ENCODE measurements at places on chromosomes 12 and 14.

DNA sequence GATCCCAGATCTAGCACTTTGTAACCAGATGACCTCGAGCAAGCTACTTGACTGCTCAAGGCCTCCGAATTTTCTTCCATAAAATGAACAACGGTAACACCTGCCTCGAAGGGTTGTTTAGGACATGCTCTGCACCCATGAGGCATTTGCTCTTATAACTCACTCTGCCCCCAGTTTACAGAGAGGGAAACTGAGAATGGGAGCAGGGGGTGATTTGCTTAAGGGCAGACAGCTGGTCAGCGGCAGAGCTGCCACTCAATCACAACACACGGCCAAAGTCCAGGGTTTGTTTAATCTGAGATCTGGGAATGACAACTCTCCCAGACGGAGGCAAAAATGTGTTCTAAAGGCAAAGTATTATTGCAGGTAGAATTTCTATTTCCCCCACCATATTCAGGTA lies 156.3 kb downstream of the RIMBP2 start:
- no peak for DNase-seq

DNA sequence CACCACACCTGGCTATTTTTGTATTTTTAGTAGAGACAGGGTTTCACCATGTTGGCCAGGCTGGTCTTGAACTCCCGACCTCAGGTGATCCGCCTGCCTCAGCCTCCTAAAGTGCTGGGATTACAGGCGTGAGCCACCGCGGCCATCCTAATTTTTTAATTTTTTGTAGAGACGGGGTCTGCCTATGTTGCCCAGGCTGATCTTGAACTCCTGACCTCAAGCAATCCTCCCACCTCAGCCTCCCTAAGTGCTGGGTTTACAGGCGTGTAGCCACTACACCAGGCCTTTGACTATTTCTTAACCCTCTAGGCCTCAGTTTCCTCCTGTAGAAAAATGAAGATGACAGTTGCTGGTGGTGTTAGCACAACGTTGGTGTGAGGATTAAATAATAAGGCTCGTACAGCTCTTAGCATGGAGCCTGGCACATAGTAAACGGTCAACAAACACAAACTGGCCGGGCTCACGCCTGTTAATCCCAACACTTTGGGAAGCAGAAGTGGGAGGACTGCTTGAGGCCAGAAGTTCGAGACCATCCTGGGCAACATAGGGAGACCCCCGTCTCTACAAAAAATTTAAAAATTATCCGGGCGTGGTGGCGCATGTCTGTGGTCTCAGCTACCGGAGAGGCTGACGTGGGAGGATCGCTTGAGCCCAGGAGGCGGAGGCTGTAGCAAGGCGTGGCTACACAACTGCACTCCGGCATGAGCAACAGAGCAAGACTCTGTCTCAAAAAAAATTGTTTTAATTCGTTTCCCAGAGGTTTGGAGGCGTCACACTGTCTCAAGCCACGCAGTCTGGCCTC lies 979 bp downstream of the DDX54 start:
- no peak for DNase-seq

GRCh38 chr14:48735607-48736006 lies 850.6 kb downstream of the RPS29 start:
- no peak for DNase-seq

GRCh38 chr14:93309427-93309966 lies 23.3 kb downstream of the BTBD7 start:
- no peak for DNase-seq

DNA sequence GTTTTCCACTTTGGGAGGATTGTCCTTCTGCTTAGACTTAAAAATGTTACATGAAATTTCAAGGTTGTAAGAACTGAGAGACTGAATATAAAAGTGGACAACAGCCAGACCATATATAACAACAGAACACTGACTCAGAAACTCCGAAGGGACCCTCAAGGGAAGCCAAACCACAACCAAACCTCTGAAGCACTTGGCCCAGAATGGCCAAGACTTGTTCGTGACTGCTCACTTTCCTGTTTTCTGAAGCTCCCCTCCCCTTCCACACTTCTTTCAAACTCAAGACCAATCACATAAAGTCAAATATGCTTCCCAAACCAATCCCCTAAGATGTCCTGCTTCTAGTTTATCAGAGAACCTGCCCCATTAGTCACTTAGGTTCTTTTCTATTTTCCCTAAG lies 13.7 kb downstream of the OR6J1 start:
- no peak for DNase-seq

DNA sequence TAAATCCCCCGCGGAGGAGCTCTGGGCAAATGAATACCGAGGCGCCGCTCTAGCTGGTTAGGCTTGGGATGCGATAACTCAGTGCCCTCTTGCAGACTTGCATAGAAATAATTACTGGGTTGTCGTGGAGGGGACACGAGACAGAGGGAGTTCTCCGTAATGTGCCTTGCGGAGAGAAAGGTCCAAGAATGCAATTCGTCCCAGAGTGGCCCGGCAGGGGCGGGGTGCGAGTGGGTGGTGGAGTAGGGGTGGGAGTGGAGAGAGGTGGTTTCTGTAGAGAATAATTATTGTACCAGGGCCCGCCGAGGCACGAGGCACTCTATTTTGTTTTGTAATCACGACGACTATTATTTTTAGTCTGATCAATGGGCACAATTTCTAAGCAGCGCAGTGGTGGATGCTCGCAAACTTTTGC lies 2.5 kb upstream of the TBX5 start:
- DNase-seq = no peak

GRCh38 chr12:102691773-102692555 lies 211.6 kb upstream of the IGF1 start:
- no peak for DNase-seq

GRCh38 chr14:34867199-34867598 lies 8.0 kb downstream of the BAZ1A start:
- DNase-seq = no peak

DNA sequence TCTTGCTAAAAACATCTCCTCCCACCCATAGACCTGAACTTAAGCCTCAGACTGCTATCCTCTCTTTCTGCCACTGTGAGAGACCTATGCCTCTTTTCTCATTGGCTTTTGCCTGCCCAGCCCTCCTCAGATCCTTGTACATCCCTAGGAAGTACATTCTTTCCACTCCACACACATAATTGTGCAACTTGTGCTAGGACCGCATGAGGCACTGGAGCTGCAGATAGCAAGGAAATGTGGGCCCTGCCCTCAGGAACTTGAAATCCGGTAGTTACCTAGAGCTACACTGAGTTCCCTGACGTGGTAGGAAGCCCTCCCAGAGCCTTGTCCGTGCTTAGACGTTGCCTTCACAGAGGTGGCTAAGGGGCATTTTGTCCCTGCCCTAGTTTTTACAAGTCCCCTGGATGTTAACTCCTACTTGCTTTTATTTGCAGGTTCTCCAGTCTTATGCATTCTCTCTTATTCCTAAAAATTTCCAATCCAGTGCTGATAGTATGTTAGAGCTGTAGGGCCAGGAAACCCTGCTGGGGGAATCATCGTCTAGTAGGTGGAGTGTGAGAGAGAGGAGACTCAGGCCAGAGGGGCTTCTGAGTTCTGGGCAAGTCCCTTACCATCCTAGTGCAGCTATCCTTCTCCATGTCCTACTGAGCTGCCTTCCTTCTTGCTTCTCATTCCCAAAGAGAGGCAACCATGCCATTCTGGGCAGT lies 41.3 kb downstream of the NTF3 start:
- no peak for DNase-seq

- peak; percentile 82 for DNase-seq
Measured at GRCh38 chr14:100297320-100298300, 8.6 kb downstream of the SLC25A29 start.

- no peak for DNase-seq
Measured at GRCh38 chr14:76919431-76920330, 93.5 kb downstream of the LRRC74A start.

DNA sequence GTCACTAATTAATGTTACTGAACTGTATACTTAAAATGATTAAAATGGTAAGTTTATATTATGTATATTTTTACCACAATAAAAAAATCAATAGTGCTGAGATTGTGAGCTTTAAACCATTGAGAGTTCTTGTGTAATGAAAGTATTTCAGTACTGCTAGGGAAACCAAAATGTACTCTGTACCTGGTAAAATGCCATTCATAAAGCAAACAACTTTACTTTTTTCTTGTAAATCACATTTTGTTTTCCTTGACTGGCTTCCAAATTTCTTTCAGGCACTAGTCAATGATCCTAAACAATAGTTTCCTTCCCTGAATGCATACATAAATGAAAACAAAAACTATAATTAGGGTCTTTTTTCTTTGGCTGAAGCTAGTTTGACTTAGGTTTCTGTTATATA lies 29.4 kb upstream of the SNRPF start:
- DNase-seq = no peak

GRCh38 chr14:68786491-68787091 lies 6.3 kb downstream of the ZFP36L1 start:
- no peak for DNase-seq

DNA sequence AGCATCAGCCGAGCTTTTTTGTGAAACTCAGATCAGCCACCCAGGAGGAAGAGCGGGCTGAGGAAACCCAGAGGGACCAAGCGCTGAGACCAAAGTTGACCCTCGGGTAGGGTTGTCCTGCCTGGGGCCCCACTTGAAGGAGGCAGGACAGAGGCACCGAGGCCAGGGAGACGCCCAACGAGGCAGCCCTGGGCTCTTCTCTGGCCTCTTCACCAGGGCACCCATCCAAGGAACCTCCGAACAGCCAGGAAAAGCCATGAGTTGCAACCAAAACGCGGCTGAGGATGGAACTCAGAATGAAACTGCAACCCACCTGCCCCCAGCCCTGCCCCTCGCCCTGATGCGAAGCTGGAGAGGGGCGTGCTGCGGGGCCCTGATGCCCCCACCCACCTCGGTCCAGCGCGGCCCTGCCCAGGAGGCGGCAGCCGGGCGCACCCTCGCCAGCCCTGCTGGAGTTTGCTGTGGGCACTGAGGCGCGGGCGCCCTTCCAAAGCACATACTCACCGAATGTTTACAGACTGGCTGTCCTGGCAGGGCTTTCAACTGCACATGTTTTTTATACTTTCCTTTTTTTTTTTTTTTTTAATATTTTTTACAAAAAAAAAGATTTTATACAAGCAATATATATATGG lies 41.9 kb downstream of the JDP2 start:
- DNase-seq = no peak

DNA sequence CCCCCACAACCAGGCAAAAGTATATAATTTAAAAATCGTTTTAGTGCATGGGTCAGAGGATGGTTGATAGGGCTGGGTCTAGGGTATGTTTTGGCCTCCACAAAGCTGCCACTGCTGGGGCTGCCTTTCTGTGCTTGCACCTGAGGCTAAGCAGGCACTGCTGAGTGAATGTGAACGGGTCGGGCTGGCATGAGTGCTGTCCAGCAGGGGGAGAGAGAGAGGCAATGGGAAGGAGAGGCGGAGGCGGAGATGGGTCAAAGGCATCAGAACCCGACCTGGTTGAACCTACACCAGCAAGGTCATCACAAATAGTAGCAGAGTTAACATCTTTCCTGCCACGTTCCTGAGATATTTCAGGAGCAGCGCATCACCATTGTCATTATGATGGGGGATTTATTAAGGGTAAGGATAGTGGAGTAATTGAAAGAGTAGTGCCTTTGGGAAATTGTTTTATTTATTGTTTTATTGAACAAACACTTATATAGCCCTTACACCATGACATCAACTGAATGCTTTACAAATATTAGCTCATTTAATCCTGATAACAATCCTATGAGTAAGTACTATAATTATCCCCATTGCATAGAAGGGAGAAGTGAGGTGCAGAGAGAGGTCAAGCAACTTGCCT lies 5.8 kb upstream of the NRXN3 start:
- DNase-seq = peak; percentile 37

GRCh38 chr12:62129291-62129690 lies 130.9 kb upstream of the USP15 start:
- no peak for DNase-seq
